ENCODE measurements at places on chromosomes 1 and 21. TPM values are rescaled to one million over a fixed set of nuclear protein-coding genes. Genes with fewer than 3 reads are reported as not detected.

The CRP gene
- not detected for total RNA-seq

The GPR52 gene
- total RNA-seq, result 0.89 TPM

DNA sequence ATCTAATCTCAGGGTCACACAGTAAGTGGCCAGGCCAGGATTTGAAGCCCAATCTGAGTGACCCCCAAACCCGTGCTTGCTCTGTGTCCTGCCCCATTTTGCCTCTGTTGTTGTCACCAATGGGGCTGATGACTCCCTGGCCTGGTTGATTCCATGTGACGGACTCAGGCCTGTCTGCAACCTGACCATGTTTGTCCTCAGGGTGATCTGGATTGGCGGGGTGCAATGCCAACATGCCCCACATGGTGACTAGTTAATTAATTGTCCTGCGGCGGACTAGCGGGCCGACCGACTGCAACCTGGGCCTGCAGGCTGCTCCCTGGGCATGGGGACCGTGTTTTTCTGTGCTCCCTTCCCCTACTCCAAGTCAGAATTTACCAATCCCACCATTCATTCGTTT, 256.3 kb downstream of the MATN1 start:
- no peak for DNase-seq

- DNase-seq, result no peak
Measured at GRCh38 chr1:231817801-231818200, 191.2 kb downstream of the DISC1 start.

GRCh38 chr1:10892138-10893065, 96.0 kb upstream of the CASZ1 start:
- DNase-seq, result no peak

- DNase-seq, result no peak
Measured at GRCh38 chr1:1202831-1203560, 3.4 kb downstream of the TNFRSF18 start.
